Endothelial cell of umbilical vein (primary cell): ENCODE measurements at places on chromosomes 3 and 15. TPM values are rescaled to one million over a fixed set of nuclear protein-coding genes. Genes with fewer than 3 reads are reported as not detected.
A peak's percentile ranks its signal among the peaks of the same experiment; 100 is the strongest.

ZNF502 gene
- total RNA-seq, result 4.1 and 4.2 TPM in 2 replicates

CLDN18 gene
- not detected in 2 replicates for total RNA-seq

CPNE9 gene
- not detected in 2 replicates for total RNA-seq

GATA2 gene
- total RNA-seq, result 62.2 and 63.9 TPM in 2 replicates

ANP32A gene
- total RNA-seq, result 169 and 179 TPM in 2 replicates

TMPRSS7 gene
- not detected in 2 replicates for total RNA-seq

STAC gene
- 0.88 TPM in 1 of 2 replicates, not detected in the other for total RNA-seq

MEGF11 gene
- not detected in 2 replicates for total RNA-seq

LMAN1L gene
- total RNA-seq, result not detected in 2 replicates

AMIGO3 gene
- total RNA-seq, result 0.21 TPM in 1 of 2 replicates, not detected in the other

IL5RA gene
- total RNA-seq, result not detected in 2 replicates

RASL12 gene
- total RNA-seq, result not detected in 2 replicates

GRCh38 chr3:69686056-69686455, 53.2 kb upstream of the MITF start:
- no peak for DNase-seq
- H3K4me3 ChIP-seq, result no peak overlapping the region
- H3K4me1 ChIP-seq, result no peaks in the 10 kb centered on the region

GRCh38 chr3:40086890-40087883, 222.3 kb upstream of the EIF1B start:
- no peak overlapping the region for H3K4me3 ChIP-seq
- no peaks in the 10 kb centered on the region for H3K36me3 ChIP-seq
- no peak overlapping the region for H3K27ac ChIP-seq
- H3K4me1 ChIP-seq, result no peaks in the 10 kb centered on the region

- no peaks in the 10 kb centered on the region for H3K4me1 ChIP-seq
- H3K4me3 ChIP-seq, result no peak overlapping the region
- no peaks in the 10 kb centered on the region for H3K36me3 ChIP-seq
- H3K27ac ChIP-seq, result no peak overlapping the region
Observed at GRCh38 chr15:70245932-70246622, 148.4 kb upstream of the TLE3 start.

DNA sequence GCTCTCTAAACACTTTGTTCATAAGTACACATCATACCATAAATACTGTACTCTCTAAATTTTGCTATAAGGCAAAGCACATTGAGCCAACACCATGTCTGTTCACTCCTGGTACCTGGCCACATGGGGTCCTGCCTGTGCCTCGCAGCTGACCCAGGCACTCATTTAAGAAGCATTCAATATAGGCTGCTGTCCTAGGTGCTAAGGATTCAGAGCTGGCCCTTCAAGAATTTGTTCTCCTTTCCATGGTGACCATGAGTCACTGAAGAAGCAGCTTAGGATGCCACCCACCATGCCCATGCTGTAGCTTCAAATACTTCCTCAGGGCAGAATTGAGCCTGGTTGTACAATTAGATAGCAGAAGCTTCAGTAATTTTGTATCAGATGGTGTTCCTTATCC, 119.2 kb upstream of the ZBED2 start:
- H3K4me1 ChIP-seq, result peaks cover 6% of the 10 kb centered on the region
- no peaks in the 10 kb centered on the region for H3K36me3 ChIP-seq
- DNase-seq, result no peak
- no peak overlapping the region for H3K4me3 ChIP-seq
- no peak overlapping the region for H3K27ac ChIP-seq
- H3K27me3 ChIP-seq, result no peaks in the 10 kb centered on the region

DNA sequence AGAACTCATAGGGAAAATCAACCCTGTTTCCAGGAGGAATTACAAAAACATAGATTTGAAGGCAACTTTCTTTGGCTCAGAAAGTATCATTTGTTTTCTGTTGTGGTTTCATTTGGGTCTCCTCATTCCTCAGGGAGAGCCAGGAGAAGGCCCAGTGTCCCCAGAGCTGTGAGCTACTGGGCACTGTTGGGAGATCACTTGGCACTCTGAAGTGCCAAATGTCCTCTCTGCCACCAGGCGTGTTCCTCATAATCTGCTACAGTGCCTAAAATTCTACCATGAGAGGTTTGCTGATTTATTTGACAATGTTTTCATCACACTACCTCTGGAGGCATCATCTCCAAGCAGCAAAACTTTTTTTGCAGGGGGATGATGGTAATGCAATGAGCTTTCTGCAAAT, 17.4 kb upstream of the TNFAIP8L3 start:
- no peaks in the 10 kb centered on the region for H3K27me3 ChIP-seq
- H3K4me1 ChIP-seq, result peaks cover 5% of the 10 kb centered on the region
- H3K4me3 ChIP-seq, result no peak overlapping the region
- no peaks in the 10 kb centered on the region for H3K36me3 ChIP-seq
- DNase-seq, result no peak

GRCh38 chr15:83193721-83194120, 13.9 kb downstream of the HDGFL3 start:
- no peaks in the 10 kb centered on the region for H3K36me3 ChIP-seq
- H3K4me3 ChIP-seq, result no peak overlapping the region
- no peak for DNase-seq
- H3K27me3 ChIP-seq, result no peaks in the 10 kb centered on the region

DNA sequence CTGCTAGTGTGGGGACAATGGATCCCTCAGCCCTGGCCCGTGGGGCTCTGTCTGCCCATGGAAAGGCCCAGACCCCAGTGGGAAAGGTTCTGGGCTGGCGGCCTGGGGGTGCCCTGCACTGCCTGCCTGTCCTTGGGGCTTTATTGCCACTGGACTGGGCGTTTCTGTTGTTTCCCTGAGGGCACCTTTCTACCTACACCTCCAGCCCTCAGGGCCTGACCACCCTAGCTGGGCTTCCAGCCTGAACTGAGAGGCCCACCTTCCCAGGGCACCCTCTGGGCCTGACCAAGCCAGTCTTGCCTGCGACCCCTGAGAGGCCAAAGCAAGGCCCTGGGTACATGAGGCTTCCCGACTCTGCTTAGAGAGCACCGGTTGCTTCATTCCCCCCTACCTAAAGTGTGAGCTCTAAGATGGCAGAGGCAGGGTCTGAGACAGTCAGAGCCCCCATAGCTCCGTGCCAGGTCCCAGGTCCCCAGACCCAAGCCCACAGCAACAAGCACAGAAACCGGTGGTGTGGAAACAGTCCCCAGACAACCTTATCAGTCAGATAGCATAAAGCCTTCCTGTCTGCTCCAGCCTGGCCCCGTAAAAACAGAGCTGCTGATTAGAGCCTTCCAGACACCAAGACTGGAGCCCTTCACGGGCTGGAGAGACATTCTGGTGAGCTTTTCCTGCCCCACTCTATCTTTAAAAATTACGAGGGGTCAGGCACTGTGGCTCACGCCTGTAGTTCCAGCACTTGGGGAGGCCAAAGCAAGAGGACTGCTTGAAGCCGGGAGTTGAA, 102.8 kb downstream of the CHSY1 start:
- H3K4me1 ChIP-seq, result peaks cover 4% of the 10 kb centered on the region
- no peaks in the 10 kb centered on the region for H3K27me3 ChIP-seq
- H3K4me3 ChIP-seq, result no peak overlapping the region

DNA sequence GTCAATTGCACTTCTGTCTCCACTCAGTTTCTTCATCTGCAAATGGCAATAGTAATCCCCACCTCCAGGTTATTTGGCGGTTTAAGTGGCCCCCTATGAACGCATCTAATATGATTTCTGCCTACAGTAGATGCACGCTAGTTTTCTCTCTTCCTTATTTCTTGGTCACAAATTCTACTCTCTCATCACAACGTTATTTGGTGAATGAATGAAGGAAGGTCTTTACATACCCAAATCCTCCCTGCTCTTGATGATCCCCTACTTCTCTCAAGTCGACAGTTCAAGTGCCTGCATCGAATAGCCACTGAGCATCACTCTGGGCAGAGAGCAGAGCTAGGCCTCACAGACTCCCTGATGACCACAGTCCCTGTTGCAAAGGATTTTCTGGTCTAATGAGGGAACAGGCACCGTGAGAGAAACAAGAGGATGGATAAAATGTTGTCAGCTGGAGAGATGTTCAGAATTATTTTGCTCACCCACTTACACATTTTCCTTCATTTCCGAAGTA, 181.2 kb upstream of the SMAD3 start:
- DNase-seq, result no peak
- H3K27ac ChIP-seq, result peak overlapping the region; percentile 78
- H3K4me1 ChIP-seq, result peaks cover 25% of the 10 kb centered on the region
- no peaks in the 10 kb centered on the region for H3K27me3 ChIP-seq

GRCh38 chr15:39510001-39510701, 70.7 kb upstream of the THBS1 start:
- H3K27me3 ChIP-seq, result no peaks in the 10 kb centered on the region
- H3K36me3 ChIP-seq, result no peaks in the 10 kb centered on the region

GRCh38 chr3:61890586-61890985, 329.2 kb downstream of the PTPRG start:
- H3K36me3 ChIP-seq, result no peaks in the 10 kb centered on the region
- no peak for DNase-seq
- peaks cover 10% of the 10 kb centered on the region for H3K4me1 ChIP-seq
- H3K27ac ChIP-seq, result no peak overlapping the region
- H3K27me3 ChIP-seq, result no peaks in the 10 kb centered on the region

- no peaks in the 10 kb centered on the region for H3K27me3 ChIP-seq
- no peak for DNase-seq
- no peak overlapping the region for H3K27ac ChIP-seq
- H3K36me3 ChIP-seq, result no peaks in the 10 kb centered on the region
- no peak overlapping the region for H3K4me3 ChIP-seq
Observed at GRCh38 chr3:101701696-101702634, 15.4 kb upstream of the RPL24 start.

- no peak for DNase-seq
- no peaks in the 10 kb centered on the region for H3K4me1 ChIP-seq
- H3K4me3 ChIP-seq, result no peak overlapping the region
- no peaks in the 10 kb centered on the region for H3K27me3 ChIP-seq
- H3K36me3 ChIP-seq, result no peaks in the 10 kb centered on the region
- no peak overlapping the region for H3K27ac ChIP-seq
Observed at GRCh38 chr15:27958911-27959578, 140.1 kb downstream of the OCA2 start.

DNA sequence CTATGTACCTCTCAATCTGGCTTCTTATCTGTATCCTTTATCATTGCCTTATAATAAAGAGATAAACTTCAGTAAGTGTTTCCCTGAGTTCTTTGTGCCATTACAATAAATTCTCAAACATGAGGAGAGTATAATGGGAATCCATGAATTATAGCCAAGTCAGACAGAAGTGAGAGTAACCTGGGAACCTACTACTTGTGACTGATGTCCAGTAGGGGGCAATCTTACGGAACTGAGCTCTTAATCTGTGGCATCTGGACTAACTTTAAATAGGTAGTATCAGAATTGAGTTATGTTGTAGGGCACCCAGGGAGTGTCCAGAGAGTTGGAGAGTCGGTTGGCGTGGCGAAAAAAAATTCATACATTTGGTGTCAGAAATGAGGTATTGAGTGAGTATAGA, 542.6 kb downstream of the ZBBX start:
- H3K36me3 ChIP-seq, result no peaks in the 10 kb centered on the region
- DNase-seq, result no peak
- no peak overlapping the region for H3K4me3 ChIP-seq
- H3K27ac ChIP-seq, result no peak overlapping the region
- H3K27me3 ChIP-seq, result no peaks in the 10 kb centered on the region

GRCh38 chr3:58383904-58384303, 49.7 kb downstream of the PDHB start:
- DNase-seq, result no peak
- H3K36me3 ChIP-seq, result no peaks in the 10 kb centered on the region
- peaks cover 30% of the 10 kb centered on the region for H3K4me1 ChIP-seq
- H3K4me3 ChIP-seq, result no peak overlapping the region

- H3K27ac ChIP-seq, result no peak overlapping the region
- no peaks in the 10 kb centered on the region for H3K36me3 ChIP-seq
- H3K27me3 ChIP-seq, result no peaks in the 10 kb centered on the region
- no peak overlapping the region for H3K4me3 ChIP-seq
Observed at GRCh38 chr3:19881036-19881435, 53.0 kb downstream of the EFHB start.

DNA sequence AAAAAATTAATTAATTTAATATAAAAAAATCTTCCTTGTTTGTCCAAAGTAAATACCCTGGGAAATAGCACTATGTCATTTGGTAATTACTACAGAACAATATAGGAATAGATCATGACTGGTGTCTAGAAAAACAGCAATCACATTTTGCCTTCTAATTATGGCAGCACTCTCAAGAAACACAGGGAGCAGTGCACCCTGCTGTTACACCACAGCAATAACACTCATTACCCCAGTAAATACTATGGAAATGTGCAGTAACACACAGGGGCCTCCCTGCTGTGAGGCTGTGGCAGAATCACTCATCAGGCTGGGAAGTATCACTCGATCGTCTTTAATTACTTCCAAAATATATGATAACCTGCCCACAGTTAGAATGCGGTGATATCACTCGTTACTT, 646.0 kb downstream of the TUSC7 start:
- no peak overlapping the region for H3K4me3 ChIP-seq
- no peaks in the 10 kb centered on the region for H3K4me1 ChIP-seq
- H3K36me3 ChIP-seq, result no peaks in the 10 kb centered on the region
- peak; percentile 45 for DNase-seq
- no peak overlapping the region for H3K27ac ChIP-seq
- no peaks in the 10 kb centered on the region for H3K27me3 ChIP-seq
